Activated T-helper 1 cell treated with anti-CD3 and anti-CD28 coated beads, Interleukin-12 subunit alpha, Interleukin-12 subunit beta, Interleukin-2, Interleukin-4 antibody, amounts not matched to agents 30 ng/mL and 10 ng/mL and 1 ng/mL, durations not matched to agents 14 hours and 24 hours and 36 hours (primary cell): ENCODE measurements at places on chromosomes 7 and 10.

- no peaks in the 10 kb centered on the region for H3K27me3 ChIP-seq
- no peak overlapping the region for H3K27ac ChIP-seq
- peaks cover 24% of the 10 kb centered on the region for H3K36me3 ChIP-seq
- H3K4me3 ChIP-seq: no peak overlapping the region
- no peak for DNase-seq
Measured at GRCh38 chr10:60172363-60172990, 217.2 kb downstream of the ANK3 start.

- H3K4me1 ChIP-seq: no peaks in the 10 kb centered on the region
- H3K4me3 ChIP-seq: no peak overlapping the region
- no peaks in the 10 kb centered on the region for H3K36me3 ChIP-seq
- no peak for DNase-seq
Measured at GRCh38 chr7:111697771-111698170, 135.5 kb upstream of the IMMP2L start.

- no peaks in the 10 kb centered on the region for H3K4me1 ChIP-seq
- no peaks in the 10 kb centered on the region for H3K36me3 ChIP-seq
- no peak overlapping the region for H3K4me3 ChIP-seq
- DNase-seq: no peak
- H3K27me3 ChIP-seq: no peaks in the 10 kb centered on the region
Measured at GRCh38 chr7:70072220-70072619, 473.9 kb downstream of the AUTS2 start.

DNA sequence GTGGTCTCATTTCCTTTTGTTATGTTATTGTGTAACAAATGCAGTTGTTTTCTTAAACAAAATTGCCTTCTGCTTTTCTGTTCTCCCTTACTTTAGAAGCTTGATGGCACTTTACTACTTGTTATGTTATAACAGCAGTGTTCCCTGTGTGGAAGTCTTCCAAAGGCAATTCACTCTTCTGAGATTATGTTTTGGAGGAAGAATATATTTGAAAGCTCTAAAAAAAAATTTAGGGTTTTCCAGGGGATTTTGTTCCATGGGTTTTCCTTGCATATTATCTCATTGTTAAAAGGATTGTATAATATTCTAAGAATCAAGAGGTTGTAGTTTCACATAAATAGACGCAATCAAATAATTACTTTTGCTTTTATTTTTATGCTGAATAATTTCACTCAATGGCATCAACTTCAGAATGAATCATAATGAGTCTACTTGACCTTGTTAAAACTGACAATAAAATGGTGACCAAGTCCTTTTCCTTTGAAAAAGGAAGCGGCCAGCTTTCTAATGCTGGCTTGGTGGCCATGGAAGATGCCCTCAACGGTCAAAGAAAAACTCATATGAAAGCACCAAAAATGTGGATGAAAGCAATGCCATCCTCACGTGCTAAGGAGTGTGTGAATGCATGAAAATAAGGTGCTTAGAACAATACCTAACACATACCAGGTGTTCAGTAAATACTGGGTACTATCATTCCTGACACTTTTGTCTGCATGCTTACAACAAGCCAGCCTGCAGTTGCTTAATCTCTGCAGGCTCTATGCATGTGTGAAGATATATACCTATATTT lies 92.4 kb upstream of the KLF6 start:
- no peak overlapping the region for H3K4me3 ChIP-seq
- H3K27me3 ChIP-seq: no peaks in the 10 kb centered on the region
- DNase-seq: no peak
- H3K27ac ChIP-seq: peak overlapping the region; percentile 52

DNA sequence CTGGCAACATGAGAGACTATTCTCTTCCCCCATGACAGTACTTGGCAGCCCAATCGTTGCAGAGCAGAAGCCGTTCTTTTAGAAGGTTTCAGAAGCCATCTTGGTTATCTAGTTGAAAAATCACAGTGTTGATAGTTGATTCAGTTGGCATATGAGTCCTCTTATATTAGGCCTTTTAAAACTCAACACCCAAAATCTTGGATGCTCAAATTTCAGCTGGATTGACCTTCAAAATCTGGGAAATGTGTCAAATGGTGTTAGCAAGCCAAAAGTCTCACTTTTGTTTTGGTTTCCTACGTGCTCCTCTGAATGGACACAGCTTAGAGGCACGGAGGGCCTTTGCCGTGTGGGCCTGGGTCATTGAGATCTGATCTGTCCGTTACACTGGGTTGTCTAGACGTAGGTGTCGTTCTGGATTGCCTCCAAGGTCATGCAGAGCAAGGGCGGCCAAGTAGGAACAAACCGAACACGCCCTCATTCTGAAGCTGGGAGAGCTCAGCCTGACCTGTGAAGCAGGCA lies 59.3 kb upstream of the BMPER start:
- no peak overlapping the region for H3K4me3 ChIP-seq
- H3K27ac ChIP-seq: no peak overlapping the region
- no peaks in the 10 kb centered on the region for H3K4me1 ChIP-seq
- DNase-seq: no peak

DNA sequence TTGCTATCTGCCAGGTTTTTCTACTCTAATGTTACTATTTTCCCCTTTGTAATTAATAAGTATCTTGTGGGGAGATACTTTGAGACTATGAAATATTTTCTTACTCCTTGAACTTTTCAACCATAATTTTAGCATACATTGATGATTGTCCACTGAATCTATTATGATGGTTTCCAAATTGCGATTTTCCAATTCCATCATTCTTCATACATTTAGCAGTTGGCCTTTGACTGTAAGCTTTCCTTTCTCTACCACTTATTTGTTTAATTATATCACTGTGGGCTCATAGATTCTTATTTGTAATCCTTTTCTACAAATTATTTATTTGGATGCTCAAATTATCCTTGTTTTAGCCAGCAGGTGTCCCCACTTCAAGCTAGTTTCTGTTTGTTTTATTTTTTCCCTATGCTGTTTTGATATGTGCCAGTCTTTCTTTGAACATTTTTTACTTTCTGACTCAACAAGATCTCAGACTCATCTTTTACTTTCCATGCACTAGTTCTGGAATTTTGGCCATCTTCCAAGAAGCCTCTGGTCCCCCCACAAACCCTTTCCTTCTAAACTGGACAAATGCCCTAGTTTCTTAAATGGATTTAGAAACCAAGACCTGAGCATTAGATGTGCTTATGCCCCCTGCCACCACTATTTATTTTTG lies 11.4 kb upstream of the MRPS16 start:
- peaks cover 10% of the 10 kb centered on the region for H3K4me1 ChIP-seq
- peaks cover 15% of the 10 kb centered on the region for H3K27me3 ChIP-seq
- no peak overlapping the region for H3K27ac ChIP-seq
- DNase-seq: no peak
- no peaks in the 10 kb centered on the region for H3K36me3 ChIP-seq
- no peak overlapping the region for H3K4me3 ChIP-seq

DNA sequence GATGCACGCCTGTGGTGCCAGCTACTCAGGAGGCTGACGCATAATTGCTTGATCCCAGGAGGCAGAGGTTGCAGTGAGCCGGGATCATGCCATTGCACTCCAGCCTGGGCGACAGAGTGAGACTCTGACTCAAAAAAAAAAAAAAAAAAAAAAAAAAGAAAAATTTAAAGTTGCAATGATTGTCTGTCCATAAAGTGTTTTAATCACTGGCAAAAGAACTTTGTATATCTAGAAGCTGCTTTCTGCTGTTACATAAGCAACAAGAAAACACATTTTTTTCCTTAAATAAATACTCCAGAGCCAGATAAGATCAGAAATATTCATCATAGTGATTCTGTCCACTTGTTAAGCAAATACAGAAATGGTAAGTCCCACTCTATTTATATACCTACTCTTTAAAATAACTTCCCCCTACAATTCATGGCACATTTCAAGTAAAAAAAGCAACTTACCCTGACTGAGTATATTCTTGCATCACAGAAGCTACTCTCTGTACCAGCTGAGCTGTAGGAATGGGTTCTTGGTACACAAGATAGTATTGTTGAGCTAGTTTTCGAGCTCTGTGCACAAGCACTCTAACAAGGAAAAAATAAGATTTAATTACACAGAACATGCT lies 7.6 kb downstream of the PSMA2 start:
- H3K4me1 ChIP-seq: peaks cover 76% of the 10 kb centered on the region
- no peak for DNase-seq
- no peaks in the 10 kb centered on the region for H3K27me3 ChIP-seq
- peaks cover 63% of the 10 kb centered on the region for H3K36me3 ChIP-seq
- H3K27ac ChIP-seq: no peak overlapping the region
- no peak overlapping the region for H3K4me3 ChIP-seq

DNA sequence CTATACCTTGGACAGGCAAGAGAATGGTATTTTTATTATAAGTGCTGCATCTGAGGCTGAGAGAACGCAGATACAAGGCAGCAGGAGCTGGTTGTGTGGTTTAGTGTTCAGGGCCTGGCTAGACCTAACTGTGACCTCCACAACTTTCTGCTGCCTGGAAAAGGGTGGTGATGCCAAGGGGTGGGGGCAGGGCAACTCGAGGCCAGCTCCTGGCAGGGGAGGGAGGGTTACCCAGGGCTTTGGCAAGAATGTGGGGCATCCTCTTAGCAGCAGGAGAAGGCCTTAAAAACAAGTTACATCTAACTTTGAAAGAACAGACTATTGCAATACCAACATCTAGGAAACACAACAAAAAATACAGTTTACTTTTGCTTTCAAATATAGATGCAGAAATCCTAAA lies 13.0 kb downstream of the MXI1 start:
- peaks cover 16% of the 10 kb centered on the region for H3K36me3 ChIP-seq
- H3K27me3 ChIP-seq: no peaks in the 10 kb centered on the region
- H3K4me1 ChIP-seq: peaks cover 78% of the 10 kb centered on the region
- no peak for DNase-seq
- no peak overlapping the region for H3K4me3 ChIP-seq

DNA sequence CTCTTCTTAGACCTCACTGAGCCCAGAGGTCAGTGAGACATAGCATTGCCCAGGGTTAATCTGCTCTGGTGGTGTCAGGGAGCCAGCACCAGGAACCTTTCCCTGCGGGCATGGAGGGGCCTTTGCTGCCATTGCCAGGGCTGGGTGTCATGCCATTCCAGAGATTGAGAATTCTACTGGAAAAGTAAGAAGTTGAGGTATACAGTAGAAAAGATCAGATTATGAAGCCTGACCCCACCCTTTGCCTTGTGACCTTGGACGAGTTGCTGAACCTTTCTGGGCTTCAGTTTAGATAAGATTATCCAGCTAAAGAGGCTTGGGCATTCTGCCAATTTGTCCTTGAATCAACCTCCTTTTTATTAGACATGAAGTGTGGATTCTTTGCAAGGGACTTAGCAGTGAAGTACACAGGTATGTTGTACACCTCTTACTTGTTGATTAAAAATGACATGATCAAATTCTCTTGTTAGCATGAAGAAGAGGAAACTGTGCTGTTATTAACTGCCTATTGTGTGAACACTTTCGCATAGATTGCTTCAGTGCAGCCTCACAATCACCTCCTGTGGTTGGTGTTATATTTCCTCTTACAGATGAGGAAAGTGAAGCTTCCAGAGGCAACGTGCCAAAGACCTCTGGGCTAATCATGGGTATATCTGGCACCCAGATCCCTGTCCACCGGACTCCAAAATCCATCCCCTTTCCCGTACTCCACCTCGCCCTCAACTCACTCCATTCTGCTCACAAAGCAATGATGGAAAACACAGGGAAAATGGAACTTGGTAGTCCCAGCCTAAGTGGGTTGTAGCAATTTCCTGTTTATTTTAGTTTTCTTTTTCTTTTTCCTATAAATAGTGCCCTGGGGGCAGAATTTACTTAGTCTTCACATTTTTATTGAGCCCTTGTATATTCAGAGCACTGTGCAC lies 151.3 kb downstream of the CAMK1D start:
- H3K27ac ChIP-seq: no peak overlapping the region
- peaks cover 8% of the 10 kb centered on the region for H3K27me3 ChIP-seq
- no peak for DNase-seq
- H3K4me1 ChIP-seq: peaks cover 42% of the 10 kb centered on the region

DNA sequence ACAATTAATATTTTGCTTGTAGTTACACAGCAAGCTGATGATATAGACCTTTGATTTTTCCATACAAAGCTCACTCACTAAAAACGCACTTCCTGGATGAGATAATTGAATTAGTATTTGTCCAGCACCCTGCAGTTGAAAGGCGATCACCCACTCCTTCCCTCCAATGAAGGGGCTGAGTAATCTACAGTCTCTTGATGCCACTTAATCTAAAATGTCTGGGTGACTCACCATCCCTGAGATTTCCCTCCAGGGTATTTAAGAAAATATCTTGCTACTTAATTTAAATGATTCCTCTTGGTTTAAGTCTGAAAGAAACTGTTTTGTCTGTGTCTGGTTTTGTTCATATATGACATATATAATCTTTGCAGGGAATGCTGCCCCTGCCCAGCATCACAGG lies 515.3 kb downstream of the GRID1 start:
- no peaks in the 10 kb centered on the region for H3K36me3 ChIP-seq
- no peaks in the 10 kb centered on the region for H3K4me1 ChIP-seq
- H3K27ac ChIP-seq: no peak overlapping the region
- no peaks in the 10 kb centered on the region for H3K27me3 ChIP-seq
- no peak overlapping the region for H3K4me3 ChIP-seq

DNA sequence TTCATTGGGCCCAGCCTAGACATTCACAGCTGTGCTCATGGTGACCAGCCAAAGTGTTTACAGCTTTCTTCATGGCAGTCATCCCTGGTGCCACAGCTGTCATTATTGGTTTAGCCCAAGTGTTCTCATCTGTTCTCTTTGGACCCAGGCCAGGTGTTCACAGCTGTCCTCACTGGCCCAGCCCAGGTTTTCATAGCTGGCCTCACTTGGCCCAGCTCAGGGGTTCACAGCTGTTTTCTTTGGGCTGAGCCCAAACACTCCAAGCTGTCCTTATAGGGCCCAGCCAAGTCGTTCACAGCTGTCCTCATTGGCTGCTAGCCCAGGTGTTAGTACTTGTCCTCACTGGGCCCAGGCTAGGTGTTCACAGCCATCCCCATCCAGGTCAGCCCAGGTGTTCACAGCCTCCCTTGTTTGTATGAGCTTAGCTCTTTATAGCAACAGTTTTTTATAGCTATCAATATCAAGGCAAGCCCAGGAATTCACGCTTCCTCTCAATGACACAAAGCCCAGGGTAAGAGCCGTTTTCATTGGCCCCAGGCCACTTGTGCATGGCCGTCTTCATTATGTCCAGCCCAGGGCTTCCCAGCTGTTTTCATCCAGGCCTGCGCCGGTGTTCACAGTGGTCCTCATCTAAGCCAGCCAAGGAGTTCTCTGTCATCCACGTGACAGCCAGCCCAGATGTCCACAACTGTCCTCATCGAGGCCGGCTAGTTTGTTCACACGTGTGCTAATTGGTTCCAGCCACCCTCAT lies 11.6 kb downstream of the FRG2B start:
- no peak overlapping the region for H3K27ac ChIP-seq
- H3K4me3 ChIP-seq: no peak overlapping the region
- no peak for DNase-seq
- no peaks in the 10 kb centered on the region for H3K27me3 ChIP-seq
- no peaks in the 10 kb centered on the region for H3K36me3 ChIP-seq
